CD8-positive, alpha-beta memory T cell (primary cell): ENCODE measurements at places on chromosomes 7 and 10. TPM values are rescaled to one million over a fixed set of nuclear protein-coding genes. Genes with fewer than 3 reads are reported as not detected.

DNA sequence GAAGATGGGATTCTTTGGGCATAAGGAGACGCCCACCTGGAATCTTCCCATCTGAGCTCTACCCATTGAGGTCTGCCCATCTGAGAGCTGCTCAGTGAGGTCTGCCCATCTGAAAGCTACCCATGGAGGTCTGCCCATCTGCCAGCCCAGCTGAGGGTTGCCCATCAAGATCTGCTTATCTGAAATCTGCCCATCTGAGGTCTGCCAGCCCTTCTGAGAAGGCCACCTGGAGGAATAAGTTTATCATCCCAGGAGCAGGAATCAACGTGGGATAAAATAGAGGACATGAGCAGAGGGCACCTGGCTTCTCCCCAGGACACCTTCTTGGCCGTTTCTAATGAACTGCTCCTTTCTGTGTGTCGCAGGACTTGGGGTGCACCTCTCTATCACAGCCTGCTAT lies 35.3 kb upstream of the PDZD8 start:
- H3K27me3 ChIP-seq, result no peaks in the 10 kb centered on the region
- no peak overlapping the region for H3K4me3 ChIP-seq
- no peaks in the 10 kb centered on the region for H3K4me1 ChIP-seq
- H3K27ac ChIP-seq, result peak overlapping the region; percentile 43

DNA sequence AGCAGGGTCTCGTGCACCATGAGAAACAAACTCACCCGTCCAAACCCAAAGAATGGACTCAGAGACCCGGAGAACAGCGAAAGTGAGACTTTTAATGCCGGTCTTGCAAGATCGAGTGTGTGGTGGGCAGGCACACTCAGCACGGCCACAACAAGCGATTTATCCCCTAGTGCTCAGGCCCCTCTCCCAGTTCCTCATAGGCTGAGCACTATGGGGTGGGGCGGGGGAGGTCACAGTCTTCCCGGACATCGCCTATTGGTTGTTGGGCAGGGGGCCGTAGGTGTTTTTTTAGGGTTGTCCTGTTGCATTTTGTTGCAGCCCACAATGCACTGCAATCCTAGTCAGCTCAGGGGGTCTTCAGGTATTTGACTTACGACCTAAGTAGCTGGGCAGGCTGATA lies 608.3 kb upstream of the FOXK1 start:
- no peak overlapping the region for H3K27ac ChIP-seq
- no peak for DNase-seq
- H3K36me3 ChIP-seq, result no peaks in the 10 kb centered on the region
- H3K4me1 ChIP-seq, result no peaks in the 10 kb centered on the region

DNA sequence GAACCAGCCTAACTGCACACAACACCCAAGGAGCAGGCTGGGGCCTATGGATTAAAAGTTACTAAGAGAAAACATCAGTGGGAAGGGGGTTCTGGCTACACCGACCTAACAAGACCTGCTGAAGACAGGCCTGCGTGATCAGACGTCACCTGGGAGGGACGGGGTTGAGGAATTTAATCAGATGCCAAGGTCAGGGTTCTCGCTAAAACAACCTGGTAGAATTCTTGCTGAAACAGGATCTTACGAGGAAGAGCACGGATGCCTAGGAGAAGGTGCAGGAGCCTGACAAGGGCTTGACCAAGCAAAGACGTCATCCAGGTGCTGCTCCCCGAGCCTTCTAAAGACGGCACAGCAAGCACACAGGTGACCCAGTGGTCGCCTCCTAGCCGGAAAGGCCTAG lies 1.6 kb downstream of the IDI2 start:
- no peak overlapping the region for H3K27ac ChIP-seq
- no peak for DNase-seq
- H3K27me3 ChIP-seq, result no peaks in the 10 kb centered on the region
- H3K4me1 ChIP-seq, result no peaks in the 10 kb centered on the region
- no peak overlapping the region for H3K4me3 ChIP-seq

DNA sequence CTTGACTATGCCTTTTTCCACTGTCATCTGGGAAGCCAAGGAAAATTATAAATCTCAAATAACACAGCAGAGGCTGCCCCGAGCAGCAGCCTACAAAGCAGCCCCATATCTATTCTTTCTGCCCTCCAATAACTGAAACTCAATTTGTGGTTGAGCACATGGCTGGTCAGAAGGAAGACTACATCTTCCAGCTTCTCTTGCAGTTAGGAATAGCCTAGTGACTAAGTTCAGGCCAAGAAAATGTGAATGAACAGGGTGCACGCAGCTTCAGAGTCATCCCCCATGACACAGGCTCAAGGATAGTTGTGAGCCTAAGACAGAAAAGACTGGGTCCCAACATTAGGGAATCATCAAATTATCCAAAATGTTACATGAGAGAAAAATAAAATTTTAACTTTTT lies 42.3 kb downstream of the CHCHD3 start:
- no peaks in the 10 kb centered on the region for H3K36me3 ChIP-seq
- no peak overlapping the region for H3K27ac ChIP-seq
- no peaks in the 10 kb centered on the region for H3K27me3 ChIP-seq

- peaks cover 5% of the 10 kb centered on the region for H3K27me3 ChIP-seq
- H3K4me3 ChIP-seq, result no peak overlapping the region
- no peak for DNase-seq
- no peaks in the 10 kb centered on the region for H3K4me1 ChIP-seq
- H3K27ac ChIP-seq, result no peak overlapping the region
These were observed 186.3 kb downstream of the FRMD4A start for GRCh38 chr10:14144451-14144850.

GRCh38 chr10:15168291-15168785 lies at the start of gene NMT2:
Gene NMT2 (minus strand): TSS chr10:15168693. CDS start chr10:15168612, 81 bp downstream.
- peak within 1 kb of the TSS; percentile 72 for H3K27ac ChIP-seq
- H3K4me3 ChIP-seq, result peak within 1 kb of the TSS; percentile 67
- DNase-seq, result peak; percentile 84
- peaks cover 62% of the 10 kb centered on the region for H3K4me1 ChIP-seq
- no peaks in the 10 kb centered on the region for H3K36me3 ChIP-seq

- H3K4me1 ChIP-seq, result peaks cover 8% of the 10 kb centered on the region
- no peak overlapping the region for H3K4me3 ChIP-seq
- no peak overlapping the region for H3K27ac ChIP-seq
- H3K27me3 ChIP-seq, result no peaks in the 10 kb centered on the region
- DNase-seq, result no peak
- no peaks in the 10 kb centered on the region for H3K36me3 ChIP-seq
These were observed 25.1 kb downstream of the TMEM168 start for GRCh38 chr7:112765105-112765504.

Gene CSGALNACT2
- 23.7 TPM for polyA plus RNA-seq

Gene FGF8
- not detected for polyA plus RNA-seq
